ENCODE measurements at places on chromosomes 3 and 15. TPM values are rescaled to one million over a fixed set of nuclear protein-coding genes. Genes with fewer than 3 reads are reported as not detected.

DNA sequence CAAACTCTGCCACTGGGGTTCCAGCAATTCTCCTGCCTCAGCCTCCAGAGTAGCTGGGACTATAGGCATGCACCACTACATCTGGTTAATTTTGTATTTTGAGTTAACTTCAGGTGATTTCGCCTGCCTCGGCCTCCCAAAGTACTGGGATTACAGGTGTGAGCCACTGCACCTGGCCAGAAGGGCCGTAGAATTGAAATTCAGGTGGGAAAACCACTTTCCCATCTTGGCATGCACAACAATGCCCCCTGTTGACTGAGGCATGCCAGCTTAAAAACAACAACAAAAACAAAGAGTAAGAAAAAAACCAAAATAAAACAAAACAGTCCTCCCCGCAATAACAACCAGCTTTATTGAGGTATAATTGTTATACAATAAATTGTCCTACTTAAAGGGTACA lies 32.6 kb upstream of the RAB11A start:
- no peak for DNase-seq

DNA sequence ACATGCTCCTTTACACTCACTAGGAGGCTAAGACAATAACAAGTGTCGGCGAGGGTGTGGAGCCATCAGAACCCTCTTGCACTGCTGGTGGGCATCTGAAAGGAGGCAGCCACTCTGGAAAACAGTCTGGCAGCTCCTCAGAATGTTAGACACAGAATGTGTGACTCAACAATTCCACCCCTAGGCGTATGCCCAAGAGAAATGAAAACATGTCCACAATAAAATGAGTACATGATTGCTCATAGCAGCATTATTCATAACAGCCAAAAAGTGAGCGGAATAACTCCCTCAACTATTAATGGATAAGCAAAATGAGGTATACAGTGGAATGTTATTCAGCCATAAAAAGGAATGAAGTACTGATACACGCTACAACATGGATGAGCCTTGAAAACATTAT lies 57.8 kb downstream of the WNT7A start:
- DNase-seq, result no peak

GRCh38 chr15:83893308-83893707 lies 239.4 kb downstream of the ADAMTSL3 start:
- no peak for DNase-seq

DNA sequence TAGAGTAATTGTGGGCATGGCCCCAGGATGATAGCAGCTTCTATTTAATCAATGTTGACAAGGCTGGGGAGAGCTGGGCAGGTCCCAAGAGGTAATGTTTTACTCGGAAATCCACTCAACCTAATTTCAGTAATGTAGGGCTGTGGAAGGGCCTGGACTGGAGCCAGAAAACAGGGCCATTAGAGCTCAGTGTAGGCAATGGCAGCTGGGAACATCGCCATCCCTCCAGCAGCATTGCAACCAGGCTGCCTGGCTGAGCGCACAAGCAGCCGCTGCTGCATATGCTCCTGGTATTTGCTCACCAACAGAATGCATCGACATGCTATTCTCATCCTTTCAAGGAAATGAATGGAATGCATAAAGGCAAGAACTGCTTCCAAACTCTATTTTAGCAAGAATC lies 90.0 kb downstream of the GAP43 start:
- peak; percentile 73 for DNase-seq

DNA sequence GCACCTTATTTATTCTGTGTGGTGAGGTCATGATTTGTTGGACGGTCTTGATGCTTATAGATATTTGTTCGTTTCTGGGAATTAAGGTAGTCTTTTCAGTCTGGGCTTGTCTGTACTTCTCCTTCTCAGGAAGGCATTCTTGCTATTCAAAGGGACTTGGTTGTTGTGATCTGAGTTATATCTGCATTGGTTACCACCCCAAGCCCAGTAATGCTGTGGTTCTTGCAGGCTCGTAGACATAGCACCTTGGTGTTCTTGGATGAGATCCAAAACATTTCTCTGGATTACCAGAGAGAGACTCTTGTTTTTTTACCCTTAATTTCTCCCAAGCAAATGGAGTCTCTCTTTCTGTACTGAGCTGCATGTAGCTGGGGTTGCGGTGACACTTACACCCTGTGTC lies 128.0 kb upstream of the CBLB start:
- no peak for DNase-seq

DNA sequence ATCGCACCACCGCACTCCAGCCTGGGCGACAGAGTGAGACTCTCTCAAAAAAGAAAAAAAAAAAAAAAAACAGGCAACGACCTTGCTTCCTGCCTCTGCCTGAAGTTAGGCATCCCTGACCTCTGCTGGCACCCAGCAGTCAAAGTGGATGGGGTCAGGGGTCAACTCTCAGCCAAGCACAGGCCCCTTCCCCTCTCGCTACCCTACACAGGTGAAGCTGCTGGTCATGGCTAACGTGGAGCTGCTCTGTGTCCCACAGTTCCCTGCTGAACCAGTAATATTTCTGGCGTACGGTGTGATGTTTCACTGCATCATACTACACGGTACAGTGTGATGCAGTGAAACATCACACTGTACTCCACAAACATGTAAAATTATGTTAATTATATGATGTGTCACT lies 13.9 kb upstream of the FRG2C start:
- no peak for DNase-seq

- peak; percentile 61 for DNase-seq
These were observed 69.3 kb downstream of the CHAC1 start for GRCh38 chr15:41022487-41023090.

DNA sequence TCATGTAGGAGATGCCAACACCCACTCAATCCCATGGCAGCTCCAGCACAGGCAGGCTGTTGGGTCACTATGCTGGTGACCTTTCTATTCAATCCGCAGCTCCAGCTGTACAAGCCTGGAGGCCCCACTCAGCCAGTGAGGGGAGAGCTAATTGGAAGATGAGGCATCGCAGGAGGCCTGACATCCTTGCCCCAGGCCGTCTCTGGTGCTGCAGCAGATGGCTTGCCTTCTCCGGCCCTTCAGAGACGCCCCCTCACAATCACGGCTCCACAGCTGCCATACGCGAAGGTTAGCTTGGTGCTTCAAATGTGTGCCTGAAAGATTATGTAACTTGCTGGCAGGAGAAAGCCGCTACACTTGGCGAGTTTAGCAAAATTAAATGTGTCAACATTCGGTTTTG lies 104.2 kb upstream of the CLSTN2 start:
- peak; percentile 76 for DNase-seq

DNA sequence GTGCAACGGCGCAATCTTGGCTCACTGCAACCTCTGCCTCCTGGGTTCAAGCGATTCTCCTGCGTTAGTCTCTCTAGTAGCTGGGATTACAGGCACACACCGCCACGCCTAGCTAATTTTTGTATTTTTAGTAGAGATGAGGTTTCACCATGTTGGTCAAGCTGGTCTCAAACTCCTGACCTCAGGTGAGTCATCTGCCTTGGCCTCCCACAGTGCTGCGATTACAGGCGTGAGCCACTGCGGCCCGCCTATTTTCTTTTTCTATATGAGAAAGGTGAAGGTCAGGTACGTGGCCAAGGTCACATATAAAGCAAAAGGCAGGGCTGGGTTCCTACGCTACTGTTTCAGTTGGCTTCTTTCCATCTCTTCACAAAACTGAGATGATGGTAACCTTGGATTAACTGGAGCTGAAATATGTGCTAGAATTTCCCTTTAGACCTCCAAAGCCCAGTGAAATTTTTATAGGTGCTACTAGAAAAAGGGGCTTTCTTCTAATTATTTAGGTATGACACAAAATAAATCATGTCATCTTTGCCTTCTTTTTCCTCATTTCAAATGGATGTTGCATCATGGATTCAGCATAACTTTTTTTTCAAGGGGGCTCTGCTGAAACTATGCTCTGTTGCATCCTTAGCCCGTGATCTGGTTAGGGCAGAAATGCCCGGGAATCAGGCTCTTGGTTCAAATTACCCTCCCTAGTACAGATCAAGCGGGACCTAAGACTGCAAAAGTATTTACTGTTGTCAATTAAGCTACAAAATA lies 68.5 kb downstream of the MYO1E start:
- DNase-seq, result no peak

- no peak for DNase-seq
These were observed 89.6 kb upstream of the GALNT15 start for GRCh38 chr3:16084887-16085286.

- peak; percentile 37 for DNase-seq
These were observed 214.9 kb upstream of the ARRDC4 start for GRCh38 chr15:97745481-97746071.

GRCh38 chr15:88603885-88604284 lies 17.3 kb upstream of the AEN start:
- no peak for DNase-seq

DNA sequence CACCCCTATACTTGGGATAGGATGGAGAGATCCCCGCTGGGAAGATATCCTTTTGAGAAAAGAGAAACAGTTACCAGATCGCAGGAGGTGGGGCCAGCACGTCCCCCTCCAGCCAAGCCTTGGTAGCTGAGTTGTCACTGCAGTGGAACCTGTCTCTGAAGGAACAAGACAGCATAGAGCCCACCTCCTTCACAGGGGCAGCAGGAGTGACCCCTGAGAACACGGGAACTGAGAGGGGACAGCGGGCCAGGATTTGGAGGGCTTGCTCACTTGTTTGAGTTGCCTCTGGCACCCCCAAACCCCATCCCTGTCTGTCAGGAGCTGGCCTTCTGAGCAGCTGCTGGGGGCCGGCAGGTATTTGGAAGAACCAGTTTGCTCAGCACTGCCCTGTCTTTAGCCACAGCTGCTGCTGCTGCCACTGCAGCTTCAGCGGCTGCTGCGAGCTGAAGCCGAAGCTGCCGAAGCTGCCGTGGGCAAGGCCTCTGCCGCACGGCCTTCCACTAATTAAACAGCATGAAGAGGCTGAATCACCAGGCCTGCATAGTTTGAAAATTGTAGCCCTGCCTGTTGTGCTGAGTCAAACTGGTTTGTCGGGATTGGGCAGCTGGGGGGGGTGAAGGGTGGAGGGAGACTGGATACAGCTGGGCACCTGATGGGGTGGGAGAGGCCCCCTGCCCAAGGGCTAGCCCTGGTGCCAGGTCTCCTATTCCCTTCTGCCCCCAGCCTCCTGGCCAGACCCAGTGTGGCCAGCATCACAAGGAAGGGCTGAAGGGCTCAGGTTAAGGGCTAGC lies 4.0 kb downstream of the EPHB3 start:
- DNase-seq, result peak; percentile 67

- no peak for DNase-seq
These were observed 189.2 kb downstream of the TP63 start for GRCh38 chr3:189820365-189820720.

- peak; percentile 60 for DNase-seq
These were observed 256.0 kb downstream of the CNTN4 start for GRCh38 chr3:2354702-2355101.

DNA sequence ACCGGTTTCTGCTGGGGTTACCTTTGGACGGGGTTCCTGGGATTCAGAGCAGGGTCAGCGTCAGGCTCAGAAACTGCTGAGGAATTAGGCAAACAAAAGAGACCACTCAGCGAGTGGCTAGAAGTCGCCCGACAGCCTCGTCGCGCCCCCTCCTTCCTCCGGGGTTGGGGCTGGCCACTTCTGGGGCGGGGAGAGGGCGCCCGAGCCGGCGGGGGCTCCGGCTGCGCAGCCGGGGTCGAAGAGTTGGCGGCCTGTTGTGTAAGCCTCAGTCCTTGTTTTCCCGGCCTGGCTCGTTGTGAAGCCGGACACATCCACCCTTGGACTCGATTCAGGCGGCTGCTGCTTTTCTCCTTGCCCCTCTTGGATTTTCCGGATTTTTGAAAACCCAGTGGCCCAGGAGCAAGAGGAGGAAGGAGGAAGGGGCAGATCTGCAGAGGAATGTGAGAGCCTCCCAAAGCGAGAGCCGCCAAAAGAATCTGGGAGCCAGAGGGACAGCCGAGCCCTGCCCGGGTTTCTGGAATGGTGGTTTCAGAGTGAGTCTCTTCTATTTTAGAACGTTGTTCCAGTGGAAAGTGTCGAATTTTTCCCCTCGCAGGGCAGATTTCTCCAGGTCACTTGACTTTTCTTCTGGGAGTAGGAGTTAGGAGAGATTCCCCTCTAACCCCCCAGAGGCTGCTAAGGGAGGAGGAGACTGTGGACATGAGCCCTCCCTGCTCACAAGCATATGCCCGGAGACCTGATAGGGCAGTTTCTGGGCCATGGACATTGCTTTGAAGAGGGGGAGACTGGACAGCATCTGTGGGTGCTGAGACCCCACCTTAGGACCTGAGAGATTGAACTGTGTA lies 666 bp downstream of the SNX33 start:
- peak; percentile 77 for DNase-seq

DNA sequence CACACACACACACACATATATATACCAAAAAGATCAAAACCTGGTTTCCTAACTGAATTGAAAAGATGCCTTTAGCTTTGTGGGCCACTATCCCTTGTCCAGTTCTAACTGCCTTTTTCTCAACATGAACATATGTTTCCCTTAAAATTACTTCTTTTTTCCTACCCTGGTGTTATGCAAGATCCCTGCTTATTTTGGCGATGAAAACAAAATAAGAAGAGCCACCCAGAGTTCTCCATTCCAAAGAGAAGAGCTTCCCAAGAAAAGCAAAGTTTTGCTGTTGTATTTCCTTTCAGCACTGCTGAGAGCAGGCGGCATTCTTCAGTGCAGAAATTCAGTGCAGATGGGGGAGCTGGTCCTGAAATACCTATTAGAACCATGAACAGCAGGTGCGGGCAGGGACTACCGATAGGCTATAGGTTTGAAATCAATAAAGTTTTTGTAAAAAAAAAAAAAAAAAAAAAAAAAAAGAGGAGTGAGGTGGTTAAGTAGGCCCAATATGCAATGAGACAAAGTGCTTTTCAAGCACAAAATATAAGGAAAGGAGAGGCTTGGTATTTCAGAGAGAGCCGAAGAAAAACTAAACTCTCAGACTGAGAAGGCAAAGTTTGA lies 238.0 kb downstream of the FOXP1 start:
- DNase-seq, result no peak

Gene RAB43
- polyA plus RNA-seq, result 8.9 TPM

Gene SYNM
- 4.3 TPM for polyA plus RNA-seq

Gene CHRM5
- not detected for polyA plus RNA-seq

Gene KBTBD13
- polyA plus RNA-seq, result not detected

Gene TMEM266
- polyA plus RNA-seq, result 0.07 TPM

Gene CHL1
- not detected for polyA plus RNA-seq

Gene ARPIN
- polyA plus RNA-seq, result 13.5 TPM

Gene RLBP1
- not detected for polyA plus RNA-seq

Gene ASB14
- polyA plus RNA-seq, result not detected

Data from SK-N-SH (cell line).